ENCODE measurements at places on chromosomes 5 and 9.

DNA sequence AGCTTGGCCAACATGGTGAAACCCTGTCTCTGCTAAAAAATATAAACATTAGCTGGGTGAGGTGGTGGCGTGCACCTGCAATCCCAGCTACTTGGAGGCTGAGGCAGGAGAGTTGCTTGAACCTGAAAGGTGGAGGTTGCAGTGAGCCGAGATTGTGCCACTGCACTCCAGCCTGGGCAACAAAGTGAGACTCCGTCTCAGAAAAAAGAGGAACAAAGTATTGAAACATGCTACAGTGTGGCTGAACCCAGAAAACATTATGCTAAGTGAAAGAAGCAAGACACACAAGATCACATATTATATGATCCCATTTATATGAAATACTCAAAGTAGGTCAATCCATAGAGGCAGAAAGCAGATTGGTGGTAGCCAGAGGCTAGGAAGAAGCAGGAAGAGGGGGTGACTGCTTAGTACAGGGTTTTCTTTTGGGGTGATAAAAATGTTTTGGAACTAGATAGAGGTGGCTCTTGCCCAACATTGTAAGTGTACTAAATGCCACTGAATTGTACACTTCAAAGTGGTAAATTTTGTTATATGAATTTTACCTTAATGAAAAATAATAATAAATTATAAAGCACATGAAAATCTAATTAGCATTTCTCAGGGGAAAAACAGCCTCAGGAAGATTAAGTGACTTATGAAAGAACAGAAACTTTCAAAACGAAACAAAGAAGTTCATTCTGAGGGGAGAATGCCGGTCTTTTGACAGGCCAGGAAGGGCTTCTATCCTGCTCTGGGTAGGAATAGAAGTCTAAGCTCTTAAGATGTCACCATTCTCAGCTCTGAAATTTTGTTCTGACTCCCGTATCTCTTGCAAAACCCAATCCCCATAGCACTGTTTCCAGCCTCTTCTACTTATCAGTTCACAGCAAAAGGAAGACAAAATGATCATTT, 161.1 kb upstream of the TBCA start:
- no peak for DNase-seq

- DNase-seq, result no peak
Observed at GRCh38 chr5:141420855-141421488, at the start of gene PCDHGA11. Gene PCDHGA11 (plus strand): TSS chr5:141421051. CDS start chr5:141421228, 177 bp downstream.

DNA sequence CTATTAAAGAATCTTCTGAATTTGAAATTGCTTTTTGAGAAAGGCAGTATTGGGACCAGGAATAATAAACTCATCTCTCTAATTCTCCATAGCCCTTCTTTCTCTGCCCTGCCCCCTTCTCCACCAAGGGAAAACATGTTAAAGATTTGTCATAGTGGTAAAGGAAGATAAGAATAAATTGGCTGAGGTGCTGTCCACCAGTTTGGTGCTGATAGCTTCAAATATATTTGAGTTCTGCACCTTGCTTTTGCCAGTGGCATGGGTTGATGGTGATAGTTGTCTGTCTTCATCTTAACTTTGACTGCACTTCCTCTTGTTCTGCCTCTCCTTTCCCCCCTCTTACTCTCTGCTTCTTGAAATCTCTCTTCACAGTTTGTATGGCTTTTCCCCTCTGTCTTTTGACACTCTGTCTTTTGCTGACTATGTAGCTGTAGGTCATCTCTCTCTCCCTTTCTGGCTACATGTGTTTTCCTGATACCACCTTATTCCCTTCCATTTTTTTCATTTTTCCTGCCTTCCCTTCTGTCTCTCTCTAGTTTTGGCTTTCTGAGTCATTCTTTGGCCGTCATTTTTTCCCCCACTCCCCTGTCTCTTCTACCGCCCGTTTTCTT, 56.6 kb downstream of the NDUFS4 start:
- no peak for DNase-seq

DNA sequence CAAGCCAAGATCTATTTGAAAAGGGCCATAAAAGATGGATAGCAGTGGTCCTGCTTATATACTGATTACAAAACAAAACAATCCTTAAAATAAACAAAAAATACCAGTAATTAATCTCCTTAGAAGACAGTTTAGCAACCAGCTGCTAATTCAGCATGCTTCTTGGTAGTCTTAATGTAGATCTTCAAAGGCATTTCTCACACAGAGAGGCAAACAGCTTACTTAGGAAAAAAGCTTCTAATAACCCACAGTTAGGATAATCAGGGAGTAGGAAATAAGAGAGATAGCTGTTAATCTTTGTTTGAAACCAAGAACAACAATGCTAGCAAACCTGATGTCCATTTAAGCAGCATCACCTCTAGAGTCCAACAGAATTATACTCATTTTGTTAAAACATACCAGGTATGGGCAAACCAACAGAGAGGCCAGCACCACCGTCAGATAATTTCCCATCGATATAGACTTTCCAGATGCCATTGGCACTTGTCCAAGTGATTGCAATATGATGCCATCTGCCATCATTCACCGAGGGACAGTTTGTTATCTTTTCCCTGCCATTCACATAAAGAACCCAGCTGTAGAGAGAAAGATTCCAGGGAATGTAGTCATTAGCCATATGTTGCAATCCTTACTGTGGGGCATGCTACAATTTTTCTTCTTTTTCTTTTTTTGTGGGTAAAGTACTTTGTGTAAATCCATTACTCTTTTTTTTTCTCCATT, 105.6 kb upstream of the TXNDC8 start:
- no peak for DNase-seq

DNA sequence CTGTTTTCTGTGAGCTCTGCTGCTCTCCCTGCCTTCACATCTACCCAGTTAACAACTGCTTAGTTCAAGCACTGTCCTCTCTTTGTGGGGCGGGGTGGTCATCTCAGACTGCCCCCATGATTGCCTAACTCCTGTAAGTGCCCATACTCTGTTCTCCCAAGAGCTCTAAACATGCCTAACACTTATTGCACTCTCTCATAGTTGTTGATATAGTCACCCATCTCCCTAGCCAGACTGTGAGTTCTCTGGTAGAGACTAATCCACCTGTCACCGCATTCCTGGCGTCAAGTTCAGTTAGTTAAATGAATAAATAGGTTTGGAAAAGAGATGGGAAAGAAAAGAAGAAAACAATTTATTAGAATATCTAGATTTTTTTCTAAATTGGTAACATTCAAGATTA, 18.3 kb upstream of the MUSK start:
- no peak for DNase-seq

DNA sequence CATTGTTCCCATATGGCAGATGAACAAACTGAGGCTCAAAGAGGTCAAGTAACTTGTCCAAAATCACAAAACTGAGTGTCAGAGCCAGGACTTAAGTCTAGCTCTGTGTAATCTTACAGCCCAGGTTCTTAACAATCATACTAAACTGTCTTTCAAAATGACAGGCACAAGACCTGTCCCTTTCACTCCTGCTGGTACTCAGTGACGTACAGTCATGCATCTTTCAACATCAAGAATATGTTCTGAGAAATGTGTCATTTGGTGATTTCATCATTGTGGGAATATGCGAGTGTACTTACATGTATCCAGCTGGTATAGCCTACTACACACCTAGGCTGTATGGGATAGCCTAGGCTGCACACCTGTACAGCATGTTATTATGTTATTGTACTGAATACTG, 646.8 kb upstream of the WWC1 start:
- DNase-seq, result no peak

GRCh38 chr5:100772548-100772947, 130.5 kb downstream of the ST8SIA4 start:
- DNase-seq, result no peak

DNA sequence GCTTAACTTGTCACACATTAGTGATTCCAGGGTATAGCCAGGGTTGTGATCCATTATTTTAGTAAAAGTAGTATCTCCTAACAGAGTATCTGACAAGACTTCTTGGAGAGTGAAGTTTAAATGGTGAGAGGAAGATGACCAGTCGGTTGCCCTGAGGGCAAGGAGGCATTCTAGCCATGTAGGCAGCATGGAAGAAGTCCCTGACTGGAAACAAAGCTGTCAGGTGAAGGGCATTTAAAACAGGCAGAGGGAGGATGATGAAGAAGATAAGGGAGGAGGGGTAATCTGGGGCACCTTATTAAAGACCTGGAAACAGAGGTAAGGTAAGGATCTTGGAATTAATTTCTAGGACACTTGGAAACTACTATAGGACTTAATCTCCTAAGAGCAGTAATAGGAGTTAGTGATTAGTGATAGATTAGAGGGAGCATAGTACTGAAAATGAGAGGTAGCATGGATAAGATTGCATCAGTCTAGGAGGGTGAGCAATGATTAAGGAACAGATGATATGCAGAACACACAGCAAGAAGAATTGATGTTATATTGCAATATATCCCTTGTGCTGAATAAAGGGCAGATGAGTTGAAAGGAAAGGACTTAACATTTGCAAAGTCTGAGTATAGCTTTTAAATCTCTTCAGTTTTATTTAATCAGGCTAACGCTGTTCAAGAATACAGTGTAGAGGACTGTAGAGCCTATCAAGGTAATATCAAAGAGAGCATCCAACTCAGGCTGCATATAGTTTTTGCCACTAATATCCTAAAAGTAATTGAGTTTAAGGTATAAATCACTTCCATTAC, 9.6 kb downstream of the KIF2A start:
- DNase-seq, result no peak

DNA sequence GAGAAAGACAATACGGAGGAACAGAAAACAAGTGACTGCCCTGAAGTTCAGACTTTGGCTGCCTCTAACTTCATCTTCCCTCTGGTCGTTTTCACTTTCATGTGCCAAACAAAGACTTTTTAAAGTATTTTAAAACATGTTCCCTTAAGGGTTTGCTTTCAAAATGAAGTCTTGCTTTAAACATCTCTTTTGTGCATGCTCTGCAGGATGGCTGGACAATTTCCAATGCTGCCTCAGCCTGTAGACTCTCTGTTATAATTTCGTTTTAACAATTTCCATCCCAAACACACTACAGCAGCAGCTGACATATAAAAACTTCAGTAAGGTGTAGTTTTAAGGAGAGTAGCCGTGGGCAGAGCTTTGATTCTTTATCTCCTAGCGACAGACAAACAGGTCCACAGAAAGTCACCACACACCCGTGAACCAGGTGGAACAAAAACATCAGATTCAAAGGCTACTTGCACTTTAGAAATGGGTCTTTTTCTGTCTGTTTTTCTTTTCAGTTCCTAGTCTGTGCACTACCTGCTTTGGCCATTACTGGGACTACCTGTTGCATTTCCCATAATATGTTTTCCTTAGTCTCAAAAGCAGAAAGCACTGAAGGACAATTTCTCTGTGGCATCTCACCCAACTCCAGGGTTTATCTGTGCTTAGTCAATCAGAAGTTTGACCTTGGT, 308.9 kb downstream of the DTWD2 start:
- no peak for DNase-seq

DNA sequence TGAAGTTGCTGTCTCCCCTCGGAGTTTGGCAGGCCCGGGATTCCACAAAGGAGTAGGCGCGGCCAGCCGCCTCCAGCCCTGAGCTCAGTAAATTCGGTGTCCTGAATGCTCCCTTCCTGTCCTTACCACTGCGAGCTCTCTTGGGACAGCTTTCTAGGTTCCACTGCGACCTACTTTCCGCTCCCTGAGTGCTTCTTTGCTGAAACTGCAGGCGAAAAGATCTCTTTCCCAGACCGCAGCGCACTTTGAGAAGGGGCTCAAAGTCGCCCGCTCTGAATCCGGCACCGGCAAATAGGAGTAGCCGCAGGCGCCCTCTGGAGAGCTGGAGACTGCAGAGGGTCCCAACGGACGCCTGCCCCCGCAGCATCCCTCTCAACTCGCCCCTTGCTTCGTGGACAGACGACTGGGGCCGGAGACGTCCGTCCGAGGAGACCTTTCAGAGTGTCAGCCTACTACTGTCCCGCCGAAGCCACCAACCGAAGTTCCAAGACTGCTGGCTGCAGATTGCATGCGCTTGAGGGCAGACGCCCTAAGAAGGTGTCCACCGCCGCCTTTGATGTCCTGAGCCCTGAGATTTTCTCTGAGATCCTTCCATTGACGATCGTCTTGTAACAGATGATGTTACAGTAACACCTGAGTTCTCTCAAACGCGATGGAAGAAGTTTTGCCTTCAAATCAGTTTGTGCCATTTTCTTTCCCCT, 96.0 kb downstream of the ANXA2R start:
- no peak for DNase-seq

DNA sequence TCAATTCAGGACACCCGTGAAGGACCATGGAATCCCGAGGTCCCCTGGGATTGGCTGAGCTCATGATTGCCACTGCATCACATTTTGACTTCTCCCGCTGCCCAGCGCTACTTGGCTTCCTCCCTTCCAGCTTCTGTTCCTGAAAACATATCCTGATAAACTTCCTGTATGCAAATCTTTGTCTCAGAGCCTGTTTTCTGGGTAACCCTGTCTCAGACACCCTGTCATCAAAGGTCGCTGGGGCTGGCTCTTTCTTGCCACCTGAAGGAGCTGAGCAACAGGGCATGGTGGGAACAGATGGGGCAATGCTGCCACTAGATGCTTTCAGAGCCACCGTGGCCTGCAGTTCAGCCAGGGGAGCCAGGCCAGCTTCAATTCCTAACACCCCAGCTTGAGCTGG, 154.3 kb upstream of the TBC1D2 start:
- no peak for DNase-seq

DNA sequence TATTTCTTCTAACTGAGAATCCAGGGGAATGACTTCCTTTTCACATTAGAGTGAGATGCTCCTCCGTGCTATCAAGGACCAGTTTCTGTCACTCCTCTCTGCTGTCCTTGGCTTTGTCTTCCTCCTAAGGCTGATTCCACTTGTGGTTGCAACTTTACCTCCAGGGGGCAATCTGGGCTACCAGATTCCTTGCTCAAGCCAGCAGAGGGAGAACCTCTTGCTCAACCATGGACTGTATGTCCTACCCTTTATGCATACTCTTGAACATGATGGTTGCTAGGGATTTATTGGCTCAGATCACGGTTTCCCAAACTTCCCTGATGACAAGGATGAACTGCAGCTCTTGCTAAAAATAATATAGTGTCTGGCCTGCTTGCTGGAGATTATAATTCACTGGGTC, 24.0 kb downstream of the NNT start:
- DNase-seq, result no peak

GRCh38 chr9:92294297-92294676, 790 bp upstream of the IARS1 start:
- DNase-seq, result no peak

DNA sequence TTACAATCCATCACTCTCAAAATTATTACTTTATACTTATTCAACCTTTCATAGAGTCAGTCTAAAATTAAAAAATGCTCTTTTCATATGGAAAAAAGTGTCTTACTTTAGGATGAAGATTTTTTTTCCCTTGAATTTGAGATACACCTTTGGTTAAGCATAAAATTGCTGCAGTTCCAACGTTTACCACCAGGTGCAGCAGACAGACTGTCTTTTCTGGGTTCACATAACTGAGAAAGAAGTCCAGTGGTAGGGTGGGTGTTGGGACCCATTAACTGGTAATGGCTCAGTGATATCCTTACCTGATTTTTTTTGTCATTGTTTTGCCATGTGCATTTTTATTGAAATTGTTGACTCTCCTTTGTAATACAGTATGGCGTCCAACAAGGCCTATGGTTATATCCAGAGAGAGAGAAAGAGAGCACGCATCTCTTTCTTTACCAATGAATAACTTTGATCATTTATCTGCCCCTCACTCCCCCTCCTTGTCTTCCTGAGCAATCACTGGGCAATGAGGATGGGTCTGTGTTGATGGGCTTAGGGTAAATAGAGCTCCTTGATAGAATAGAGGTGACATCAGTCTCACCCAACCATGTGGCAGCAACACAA, 98.4 kb downstream of the FBXL7 start:
- no peak for DNase-seq

GRCh38 chr5:105413406-105413990, 1850.9 kb upstream of the NUDT12 start:
- no peak for DNase-seq

All from stimulated activated CD8-positive, alpha-beta memory T cell treated with anti-CD3 and anti-CD28 coated beads, Interleukin-7, amount 100 ng/mL, for 4 hours (primary cell).